ENCODE measurements at places on chromosomes 16 and 17. TPM values are rescaled to one million over a fixed set of nuclear protein-coding genes. Genes with fewer than 3 reads are reported as not detected.

DNA sequence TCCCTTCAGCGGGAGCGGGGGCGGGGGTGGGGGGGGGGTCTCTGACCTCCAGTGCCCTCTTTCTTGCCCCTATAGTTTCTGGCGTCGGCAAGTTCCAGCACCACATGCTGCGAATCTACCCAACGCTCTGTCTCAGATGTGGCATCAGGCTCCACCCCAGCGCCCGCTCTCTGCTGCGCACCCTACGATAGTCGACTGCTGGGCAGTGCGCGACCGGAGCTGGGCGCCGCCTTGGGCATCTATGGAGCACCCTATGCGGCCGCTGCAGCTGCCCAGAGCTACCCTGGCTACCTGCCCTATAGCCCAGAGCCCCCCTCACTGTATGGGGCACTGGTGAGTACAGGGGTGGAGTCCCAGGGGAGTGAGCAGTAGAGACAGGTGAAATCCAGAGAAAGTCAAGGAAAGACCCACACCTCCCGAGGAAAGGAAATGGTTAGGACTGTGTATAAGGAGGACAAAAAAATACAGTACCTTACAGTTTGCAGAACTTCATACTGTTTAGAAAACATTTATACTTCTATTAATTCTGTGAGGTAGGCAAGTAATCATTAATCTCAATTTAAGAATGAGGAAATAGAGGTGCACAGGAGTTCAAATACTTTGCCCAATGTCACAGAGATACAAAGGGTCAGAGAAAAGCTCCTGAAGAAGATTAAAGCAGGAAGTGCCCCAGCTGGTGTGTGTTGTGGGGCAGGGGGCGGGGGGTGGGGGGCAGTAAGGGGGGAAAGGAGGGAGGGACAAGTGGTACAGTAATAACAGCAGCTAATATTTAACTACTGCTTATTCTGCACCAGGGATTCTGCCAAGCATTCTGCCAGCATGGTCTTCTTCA, 2.5 kb downstream of the IRX6 start:
- no peak for DNase-seq

- no peak for DNase-seq
These were observed 58.9 kb upstream of the CLEC3A start for GRCh38 chr16:77963185-77964044.

- DNase-seq = no peak
These were observed 183.3 kb downstream of the LGALS9B start for GRCh38 chr17:20284022-20284421.

DNA sequence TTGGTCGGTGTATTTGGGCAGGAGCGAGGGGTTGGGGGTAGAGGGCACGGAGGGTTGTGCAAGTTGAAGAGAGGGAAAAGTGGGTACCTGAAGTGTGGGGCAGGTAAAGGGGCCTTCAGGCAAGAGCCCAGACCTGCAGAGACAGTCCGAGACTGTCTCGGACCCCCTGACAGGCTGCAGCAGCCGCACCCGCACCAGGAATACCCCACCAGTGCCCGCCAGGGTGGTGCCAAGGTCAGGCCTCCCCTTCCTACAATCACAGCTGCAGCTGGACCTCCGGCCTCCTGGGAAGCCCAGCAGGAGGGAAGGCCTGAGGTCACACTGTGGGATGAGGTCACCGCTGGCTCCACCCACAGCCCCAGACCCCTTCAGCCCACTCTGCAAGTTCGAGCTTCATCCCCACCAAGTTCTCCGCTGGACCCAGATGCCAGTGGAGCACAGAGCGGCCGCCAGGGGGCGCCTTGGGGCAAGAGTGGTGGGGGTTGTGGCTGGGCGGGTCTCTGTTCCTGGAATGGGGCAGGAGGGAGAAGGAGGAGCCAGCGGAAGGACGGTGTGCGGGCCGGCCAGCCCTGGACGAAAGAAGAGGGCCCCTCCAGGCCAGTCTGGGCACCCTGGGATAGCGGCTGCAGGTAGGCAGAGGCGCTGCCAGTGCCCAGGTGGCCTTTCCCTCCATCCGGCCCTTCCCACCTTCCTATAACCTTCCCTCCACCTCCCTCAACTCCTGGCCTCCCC, at the start of gene HSD3B7:
TSS of gene HSD3B7 (plus strand) at position 539 of the 732 bp plus-strand sequence. CDS start 452 bp downstream, outside the sequence.
- peak; percentile 63 for DNase-seq

DNA sequence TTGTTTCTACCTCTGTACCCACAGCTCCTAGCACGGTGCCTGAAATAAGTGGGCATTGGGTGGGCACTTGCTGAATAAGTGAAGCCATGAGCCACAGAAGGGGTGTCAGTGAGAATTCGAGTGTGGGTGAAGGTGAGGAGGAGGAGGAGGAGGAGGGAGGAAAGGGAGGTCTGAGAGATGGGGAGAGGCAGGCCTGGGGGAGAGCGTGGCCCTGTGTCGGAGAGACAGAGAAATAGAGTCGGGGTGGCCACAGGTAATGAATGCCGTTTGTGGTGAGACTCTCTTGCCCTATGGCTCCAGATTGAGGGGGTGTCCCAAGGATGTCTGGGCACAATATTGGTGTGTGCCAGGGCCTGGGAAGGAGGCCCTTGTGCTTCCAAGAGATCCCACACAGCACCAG, 49.2 kb downstream of the SDK2 start:
- DNase-seq = no peak

GRCh38 chr17:66192378-66192687, 400 bp upstream of the CEP112 start:
- peak; percentile 9 for DNase-seq

- peak; percentile 70 for DNase-seq
These were observed 2.7 kb downstream of the HOXB2 start for GRCh38 chr17:48542114-48542656.

GRCh38 chr17:36945959-36946725, 2.6 kb upstream of the AATF start:
- DNase-seq = no peak

DNA sequence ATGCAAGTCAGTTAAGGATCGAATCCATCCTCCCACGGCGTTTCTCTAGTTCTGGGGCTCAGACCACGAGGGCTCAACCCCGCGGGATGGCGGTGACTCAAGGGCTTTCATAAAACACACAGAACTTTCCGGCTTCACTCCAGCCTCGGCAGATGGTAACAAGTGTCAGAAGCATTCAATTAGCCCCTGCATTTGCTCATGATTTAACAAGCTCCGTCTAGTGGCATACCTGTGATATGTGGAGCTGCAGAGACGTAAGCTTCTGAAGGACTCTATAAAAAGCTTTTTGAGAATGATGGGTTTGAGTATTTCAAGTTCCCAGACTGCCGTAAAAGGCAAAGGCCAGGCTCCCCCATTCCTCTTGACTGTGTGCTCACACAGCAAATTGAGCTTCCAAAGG, 91.3 kb upstream of the SEC14L1 start:
- DNase-seq = peak; percentile 25

DNA sequence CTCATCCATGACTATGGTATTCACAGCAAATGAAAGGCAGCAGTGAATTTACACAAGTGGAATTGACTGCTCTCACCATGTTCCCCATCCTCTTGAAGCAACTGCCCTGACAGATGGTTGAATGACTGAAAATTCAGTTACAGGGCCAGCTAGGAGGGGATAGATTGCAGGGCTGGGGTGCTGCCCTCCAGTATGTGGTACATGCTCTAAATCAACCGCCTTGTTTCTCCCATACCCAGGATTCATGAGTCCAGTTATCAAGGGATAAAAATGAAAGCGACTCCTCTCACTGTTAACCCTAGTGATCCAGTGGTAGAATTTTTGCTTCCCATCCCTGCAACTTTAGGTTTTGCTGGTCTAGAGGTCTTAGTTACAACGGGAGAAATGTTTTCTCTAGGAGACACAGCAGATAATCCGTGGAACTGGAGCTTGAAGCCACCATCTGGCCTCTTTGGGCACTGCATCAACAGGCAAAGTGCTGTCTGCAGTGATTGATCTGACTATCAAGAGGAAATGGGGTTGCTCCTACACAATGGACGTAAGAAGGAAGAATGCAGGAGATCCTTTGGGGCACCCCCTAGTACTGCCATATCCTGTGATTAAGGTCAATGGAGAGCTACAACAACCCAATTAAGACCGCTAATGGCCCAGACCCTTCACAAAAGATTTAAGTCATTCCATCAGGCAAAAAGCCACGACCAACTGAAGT, 32.0 kb downstream of the SCPEP1 start:
- DNase-seq = peak; percentile 51

- no peak for DNase-seq
These were observed 31.8 kb downstream of the TMEM235 start for GRCh38 chr17:78263063-78263735.

- DNase-seq = no peak
These were observed 7.3 kb upstream of the NR1D1 start for GRCh38 chr17:40107522-40108174.

DNA sequence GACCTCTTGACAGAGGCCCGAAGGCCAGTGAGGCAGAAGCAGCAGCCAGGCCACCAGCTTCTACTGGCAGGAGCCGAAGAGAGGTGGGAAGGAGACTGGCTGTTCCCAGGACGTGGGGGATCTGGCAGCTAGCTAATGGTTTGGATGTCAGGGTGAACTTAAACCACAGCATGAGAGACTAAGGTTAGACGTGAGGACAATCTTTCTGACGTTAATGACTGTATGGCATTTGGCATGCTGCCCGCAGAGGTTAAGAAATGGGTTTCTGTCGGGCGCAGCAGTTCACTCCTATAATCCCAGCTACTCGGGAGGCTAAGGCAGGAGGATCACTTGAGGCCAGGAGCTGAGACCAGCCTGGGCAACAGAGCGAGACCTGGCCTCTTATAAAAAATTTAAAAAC, 6.3 kb upstream of the KRT13 start:
- DNase-seq = no peak

- no peak for DNase-seq
These were observed 5.1 kb downstream of the C1QTNF8 start for GRCh38 chr16:1090620-1091587.

- DNase-seq = no peak
These were observed 35.8 kb downstream of the MPRIP start for GRCh38 chr17:17077861-17078732.

DNA sequence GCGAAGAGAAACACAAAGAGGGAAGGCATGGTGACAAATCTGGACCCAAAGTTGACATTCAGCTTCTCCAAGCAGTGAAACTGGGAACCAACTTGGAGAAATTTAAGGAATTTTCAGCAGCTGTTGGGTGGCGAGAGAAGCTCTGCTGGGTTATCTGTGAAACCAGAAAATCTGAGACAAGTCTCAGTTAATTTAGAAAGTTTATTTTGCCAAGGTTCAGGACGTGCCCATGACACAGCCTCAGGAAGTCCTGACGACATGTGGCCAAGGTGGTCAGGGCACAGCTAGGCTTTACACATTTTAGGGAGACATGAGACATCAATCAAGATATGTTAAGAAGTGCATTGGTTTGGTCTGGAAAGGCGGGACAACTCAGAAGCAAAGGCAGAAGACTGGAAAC, 11.2 kb upstream of the CD300LF start:
- DNase-seq = no peak

GABARAP gene
- polyA plus RNA-seq = 978 TPM

MTHFSD gene
- polyA plus RNA-seq = 11.4 TPM

RAI1 gene
- 2.1 TPM for polyA plus RNA-seq

OTOA gene
- not detected for polyA plus RNA-seq

ZNF785 gene
- polyA plus RNA-seq = 4.7 TPM

TBC1D3D gene
- 0.11 TPM for polyA plus RNA-seq
